ENCODE measurements at places on chromosomes 3 and 15.

GRCh38 chr3:196569003-196569516 is 600 bp downstream of the FBXO45 start:
- DNase-seq: peak; percentile 49

DNA sequence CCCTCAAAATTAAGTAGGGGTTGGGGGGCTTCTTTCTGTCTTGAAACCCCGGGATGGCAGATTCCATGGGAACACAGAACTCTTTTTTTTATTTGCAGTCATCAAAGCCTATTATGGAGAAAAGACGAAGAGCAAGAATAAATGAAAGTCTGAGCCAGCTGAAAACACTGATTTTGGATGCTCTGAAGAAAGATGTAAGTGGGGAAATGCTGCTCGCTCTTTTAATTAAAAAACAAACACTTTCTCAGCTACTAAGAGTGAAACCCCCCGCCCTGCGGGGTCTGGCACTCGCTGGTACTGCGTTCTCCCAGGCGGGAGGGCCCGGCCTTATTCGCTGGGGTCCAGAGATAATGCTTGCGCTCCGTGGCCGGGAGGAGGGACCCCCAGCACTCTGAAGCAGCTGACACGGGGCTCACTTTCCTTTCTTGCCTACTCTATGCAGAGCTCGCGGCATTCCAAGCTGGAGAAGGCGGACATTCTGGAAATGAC is 615 bp downstream of the HES1 start:
- DNase-seq: no peak

- no peak for DNase-seq
Observed at GRCh38 chr3:150738688-150739087, 24.3 kb downstream of the SIAH2 start.

GRCh38 chr3:1288805-1289494 is 196.1 kb downstream of the CNTN6 start:
- no peak for DNase-seq

DNA sequence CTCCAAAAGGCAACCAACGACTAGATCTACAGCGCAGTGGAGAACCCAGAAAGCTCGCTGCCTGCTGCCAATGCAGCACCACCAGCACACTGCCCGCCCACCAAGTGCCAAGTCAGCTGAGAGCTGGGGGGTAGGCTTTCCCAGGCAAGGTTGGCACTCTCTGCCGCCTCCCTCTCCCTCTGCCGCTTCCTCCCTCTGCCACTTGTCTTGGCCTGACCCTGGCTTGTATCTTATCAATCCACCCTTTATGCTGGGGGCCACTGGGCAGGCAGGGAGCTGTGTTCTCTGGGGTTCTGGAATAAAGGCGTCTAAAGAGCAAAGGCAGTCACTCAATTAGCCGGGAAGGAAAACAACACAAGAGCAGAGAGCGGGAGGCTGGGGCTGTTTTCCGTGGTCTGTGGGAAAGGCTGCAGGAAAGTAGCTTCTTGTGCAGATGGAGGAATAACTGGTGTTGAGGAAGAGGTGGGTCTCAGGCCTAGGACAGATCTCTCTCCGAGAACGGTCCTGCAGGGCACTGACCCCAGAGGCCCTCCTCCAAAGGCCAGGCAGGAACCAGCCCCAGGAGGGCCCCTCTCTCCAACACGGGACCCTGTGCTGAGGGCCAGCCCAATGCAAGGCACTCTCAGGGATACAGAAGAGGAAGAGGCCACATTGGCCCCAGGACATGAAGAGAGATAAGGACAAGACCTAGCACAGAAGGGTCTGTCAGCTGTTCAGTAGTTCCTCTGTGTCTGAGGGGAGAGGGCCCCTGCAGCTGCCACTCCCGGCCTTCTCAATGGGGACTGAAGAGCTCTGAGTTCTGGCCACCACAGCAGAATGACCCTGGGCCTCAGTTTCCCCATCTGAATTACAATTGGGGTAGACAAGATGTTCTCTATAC is 30.8 kb downstream of the ACSBG1 start:
- no peak for DNase-seq

GRCh38 chr3:12947504-12948369 is 106.4 kb upstream of the RPL32 start:
- no peak for DNase-seq

DNA sequence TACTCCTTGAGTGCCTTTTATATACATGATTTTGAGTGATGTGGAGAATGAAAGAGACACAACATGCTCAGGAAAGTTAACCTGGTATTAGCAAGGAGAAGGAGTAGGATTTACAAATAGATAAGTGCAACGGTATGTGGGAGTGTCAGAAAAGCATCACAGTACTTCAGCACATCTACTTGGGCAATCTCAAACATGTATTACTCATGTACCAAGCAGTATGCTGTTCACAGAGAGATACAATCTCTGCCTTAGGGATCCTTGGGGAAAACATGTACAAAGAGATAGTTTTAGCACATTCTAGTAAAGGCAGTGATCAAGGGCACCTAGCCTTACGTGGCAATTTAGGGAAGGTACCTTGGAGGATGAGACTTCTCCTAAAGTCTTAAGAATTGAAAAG is 146.5 kb downstream of the FILIP1L start:
- no peak for DNase-seq

DNA sequence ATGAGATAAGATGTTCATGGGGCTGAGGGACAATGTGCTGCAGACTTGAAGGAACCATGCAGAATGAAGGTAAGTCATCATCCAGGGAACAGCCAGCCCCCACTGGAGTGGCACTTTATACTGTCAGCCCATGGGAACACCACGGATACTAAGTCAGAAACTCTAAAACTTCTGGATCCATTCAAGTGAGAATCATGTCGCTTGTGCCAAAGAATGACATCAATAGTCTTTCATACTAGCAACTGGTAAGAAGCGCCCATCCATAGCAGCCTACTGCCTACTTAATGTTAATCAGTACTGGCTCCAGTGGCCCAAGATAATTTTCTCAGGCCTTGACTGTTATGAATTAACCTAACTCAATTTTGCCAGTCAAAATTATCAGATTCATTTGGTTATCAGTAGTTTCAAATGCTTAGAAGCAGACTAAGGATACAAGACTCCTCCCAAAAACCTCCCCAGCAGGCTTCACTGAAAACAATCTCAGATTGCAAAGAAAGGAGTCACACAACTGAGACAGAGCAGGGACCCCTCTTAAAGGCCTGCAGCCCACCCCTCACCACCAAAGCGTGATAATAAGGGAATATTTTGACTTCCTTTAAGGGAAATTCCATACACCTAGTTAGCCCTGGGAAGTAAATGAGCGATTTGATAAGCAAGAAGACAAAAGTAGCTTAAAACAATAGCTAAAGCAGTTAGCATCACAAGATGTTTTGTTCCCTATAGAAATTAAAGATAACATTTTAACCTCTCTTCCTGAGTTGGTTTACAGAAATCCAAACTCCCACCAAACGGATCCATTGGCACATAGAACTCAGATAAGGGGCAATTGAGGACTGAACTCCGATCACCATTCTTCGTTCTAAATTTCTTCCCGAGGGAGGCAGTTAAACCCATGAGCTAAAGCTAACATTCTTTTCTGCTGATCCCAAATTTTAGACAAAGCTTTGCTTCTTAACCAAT is 98.8 kb downstream of the TGFBR2 start:
- DNase-seq: no peak

- DNase-seq: no peak
Observed at GRCh38 chr3:116914004-116914403, 204.4 kb downstream of the TUSC7 start.

DNA sequence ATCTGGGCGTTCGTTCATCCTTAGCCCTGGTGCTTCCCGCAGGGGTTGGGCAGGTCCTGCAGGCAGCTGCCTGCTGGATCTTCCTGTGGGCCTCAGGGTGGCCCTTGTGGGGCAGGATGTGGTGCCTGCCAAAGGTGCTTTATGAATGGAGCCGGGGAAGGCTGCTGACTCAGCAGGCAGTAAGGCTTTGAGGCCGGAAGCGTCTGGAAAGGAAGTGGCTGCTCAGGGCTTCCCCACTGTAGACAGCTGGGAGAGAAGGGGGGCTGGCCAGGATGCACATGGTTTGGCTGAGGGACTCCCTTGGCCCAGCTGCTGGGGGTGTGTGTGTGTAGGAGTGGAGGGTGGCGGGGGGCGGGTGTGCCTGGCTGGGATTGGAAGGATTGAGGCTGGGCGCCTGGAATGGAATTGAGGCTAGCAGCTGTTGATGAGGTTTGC is 12.9 kb downstream of the CD276 start:
- DNase-seq: peak; percentile 61

DNA sequence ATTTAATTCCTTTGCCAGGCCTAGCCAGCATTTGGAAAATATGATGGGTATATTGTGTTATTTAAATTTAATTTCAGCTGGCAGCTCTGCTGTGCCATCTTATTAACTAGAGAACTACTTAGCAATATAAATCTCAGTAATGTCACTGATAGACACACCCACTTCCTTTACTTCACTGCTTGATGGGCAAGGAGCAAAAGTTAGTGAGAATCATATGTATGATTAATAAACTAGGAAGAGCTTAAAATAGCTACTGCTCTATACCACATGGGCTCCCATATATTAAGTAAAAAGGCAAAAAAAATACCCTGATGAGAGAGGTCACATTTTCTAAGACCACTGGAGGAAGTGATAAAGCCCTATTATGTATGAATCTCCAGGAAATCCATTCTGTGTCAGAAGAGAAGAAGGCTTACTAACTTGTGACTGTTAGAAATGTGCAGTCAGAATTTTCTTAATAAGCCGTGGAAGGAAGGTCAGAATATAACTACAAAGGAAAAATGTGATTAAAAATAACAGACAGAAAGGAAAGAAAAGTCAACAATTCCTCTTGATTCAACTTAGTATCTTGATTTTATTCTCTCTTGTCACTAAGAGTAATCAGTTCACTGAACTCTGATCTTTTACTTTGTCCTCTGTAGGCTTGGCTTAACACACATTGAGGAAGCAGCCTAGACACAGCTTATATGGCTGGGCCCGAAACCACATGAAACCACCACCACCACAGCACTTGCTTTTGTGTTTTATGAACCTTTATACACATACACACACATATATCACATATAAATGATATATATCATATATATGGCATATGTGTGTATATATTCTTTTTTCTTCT is 1233.9 kb upstream of the ALCAM start:
- DNase-seq: no peak

DNA sequence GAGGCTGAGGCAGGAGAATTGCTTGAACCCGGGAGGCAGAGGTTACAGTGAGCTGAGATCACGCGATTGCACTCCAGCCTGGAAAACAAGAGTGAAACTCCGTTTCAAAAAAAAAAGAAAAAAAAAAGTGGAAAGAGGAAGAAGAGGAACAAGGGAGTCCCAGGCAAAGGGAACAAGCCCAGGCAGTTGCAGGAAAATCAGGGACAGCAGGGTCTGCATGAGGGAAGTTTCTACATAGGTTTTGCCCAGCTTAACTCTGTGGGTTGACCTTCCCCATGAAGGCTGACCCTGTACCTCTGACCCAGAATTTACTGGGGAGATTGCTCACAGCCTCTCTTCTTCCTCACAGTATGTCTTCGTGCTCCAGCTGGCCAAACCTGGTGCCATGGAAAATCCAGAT is 12.3 kb downstream of the RBP1 start:
- no peak for DNase-seq

DNA sequence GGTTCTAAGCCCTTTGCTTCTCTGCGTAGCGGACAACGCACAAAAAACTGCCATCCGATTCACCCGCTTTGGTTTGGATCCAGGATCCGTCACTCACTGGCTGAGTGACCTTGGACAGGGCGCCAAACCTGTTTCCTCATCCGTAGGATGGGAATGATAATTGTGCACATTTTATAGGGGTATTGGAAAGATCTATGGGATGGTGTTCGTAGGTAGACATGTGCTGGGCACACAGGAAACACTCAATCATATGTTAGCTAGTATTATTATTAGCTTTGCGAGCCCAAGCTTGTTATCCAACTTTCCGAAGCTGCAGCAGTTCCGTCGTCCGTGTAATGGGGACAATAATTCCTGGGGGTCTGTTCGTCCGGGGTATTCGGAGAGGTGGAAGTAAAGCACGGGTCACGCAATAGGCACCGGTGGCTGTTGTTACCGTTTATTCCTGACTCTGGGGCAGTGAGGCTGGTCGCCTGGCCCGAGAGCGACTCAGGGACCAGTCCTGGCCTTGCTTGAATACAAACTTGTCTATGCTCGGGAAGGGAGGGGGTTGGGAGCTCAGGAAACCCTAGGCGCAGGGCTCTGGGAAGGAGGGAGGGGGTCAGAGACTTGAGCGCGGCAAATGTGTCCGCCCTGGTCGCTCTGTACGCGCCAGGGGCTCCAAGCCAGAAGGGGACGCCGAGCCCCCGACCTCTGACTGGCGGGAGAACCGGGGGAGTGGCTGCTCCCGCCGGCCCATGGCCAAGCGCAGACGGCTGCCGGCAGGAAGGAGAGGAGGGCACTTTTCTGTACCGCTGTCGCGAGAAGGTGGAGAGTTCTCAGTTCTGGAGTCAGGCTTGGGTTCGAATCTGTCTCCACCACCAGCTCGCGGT is 1.3 kb downstream of the SPSB4 start:
- DNase-seq: no peak

- no peak for DNase-seq
Observed at GRCh38 chr3:133380481-133381225, 19.2 kb upstream of the BFSP2 start.

DNA sequence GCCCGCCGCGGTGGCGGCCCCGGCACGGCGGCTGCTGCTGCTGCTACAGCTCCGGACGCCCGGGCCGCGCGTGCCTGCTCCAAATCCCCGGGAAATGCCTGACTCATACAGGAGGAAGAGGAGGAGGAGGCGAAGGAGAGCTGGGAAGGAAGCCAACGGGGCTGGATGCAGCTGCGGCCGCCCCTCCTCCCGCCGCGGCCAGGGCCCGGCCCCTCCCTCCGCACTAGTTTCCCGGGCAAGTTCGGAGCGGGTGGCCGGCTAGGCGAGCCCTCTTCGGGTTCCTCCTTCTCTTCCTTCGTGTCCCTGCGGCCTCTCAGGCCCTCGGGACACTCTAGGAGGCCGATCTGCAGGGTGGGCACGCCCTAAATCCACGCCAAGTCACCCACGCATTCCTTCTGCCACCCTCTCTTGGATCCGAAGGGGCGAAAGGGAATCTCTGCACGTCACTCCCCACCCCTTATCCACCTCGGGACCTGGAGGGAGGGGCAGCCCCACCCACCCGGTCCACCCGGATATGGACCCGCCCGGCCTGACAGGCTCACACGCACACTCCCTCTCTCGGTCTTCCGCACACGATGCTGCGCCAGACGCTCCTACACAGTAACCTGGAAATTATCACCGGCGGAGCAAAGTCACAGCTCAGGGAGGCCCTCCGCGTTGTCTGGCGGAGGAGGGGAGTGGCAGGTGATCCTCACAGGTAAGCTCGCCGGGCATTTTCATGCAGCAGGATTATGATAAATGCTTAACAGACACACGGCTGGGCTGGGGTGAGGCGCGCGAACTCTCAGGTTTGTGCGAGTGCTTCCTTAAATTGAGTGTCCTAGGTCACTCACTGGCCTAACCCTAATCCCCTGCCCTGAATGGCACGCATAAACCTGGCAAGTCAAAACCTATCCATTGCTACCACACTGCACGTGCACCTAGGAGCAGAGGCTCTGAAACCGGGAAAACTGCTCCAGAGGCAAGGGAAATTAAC is at the start of the genes OSBPL10 and ZNF860:
TSS of gene OSBPL10 (minus strand) at position 57 of the 976 bp plus-strand sequence. CDS start 83 bp downstream, outside the sequence.
TSS of gene ZNF860 (plus strand) at position 545 of the 976 bp plus-strand sequence. CDS start 7,330 bp downstream, outside the sequence.
- DNase-seq: peak; percentile 13

GRCh38 chr15:56948764-56949101 is 30.3 kb downstream of the TCF12 start:
- no peak for DNase-seq

- no peak for DNase-seq
Observed at GRCh38 chr3:146504498-146505197, 35.3 kb upstream of the PLSCR2 start.

GRCh38 chr3:150727653-150728502 is 24.2 kb upstream of the ERICH6 start:
- DNase-seq: no peak

GRCh38 chr3:134600685-134601463 is 49.9 kb downstream of the KY start:
- peak; percentile 40 for DNase-seq
